CD4-positive, alpha-beta T cell treated with Interleukin-1 beta for 1 hour (primary cell): ENCODE measurements at places on chromosomes 4 and X.

GRCh38 chrX:123834116-123834515 lies 25.7 kb upstream of the XIAP start:
- no peak for DNase-seq

DNA sequence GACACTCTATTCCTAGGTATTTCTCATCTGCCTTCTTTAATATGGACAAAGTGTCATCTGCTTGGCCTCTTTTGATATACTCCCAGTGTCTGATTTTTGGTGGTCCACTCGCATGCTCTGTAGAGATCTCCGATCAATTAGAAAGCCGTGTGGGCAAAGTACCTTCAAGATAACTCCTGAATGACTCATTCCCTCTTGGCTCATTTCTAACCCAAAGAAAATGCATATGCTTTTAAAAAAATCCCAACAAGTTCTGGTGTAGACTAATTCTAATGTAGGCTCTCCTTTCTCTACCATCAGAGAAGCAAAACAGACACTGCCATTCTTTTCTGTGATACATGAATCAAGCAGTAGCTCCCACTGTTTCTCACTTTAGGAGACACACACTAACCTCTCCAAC lies 714.9 kb upstream of the ADGRL3 start:
- no peak for DNase-seq

GRCh38 chrX:118324588-118324987 lies 21.3 kb upstream of the WDR44 start:
- no peak for DNase-seq

GRCh38 chrX:130625386-130625785 lies 223.6 kb downstream of the RBMX2 start:
- DNase-seq: no peak

- peak; percentile 65 for DNase-seq
These were observed 168.6 kb downstream of the PTTG2 start for GRCh38 chr4:38128478-38129459.

- DNase-seq: no peak
These were observed 356.5 kb downstream of the PDGFC start for GRCh38 chr4:156615066-156615531.

GRCh38 chr4:113708250-113708649 lies 53.3 kb downstream of the CAMK2D start:
- DNase-seq: no peak

DNA sequence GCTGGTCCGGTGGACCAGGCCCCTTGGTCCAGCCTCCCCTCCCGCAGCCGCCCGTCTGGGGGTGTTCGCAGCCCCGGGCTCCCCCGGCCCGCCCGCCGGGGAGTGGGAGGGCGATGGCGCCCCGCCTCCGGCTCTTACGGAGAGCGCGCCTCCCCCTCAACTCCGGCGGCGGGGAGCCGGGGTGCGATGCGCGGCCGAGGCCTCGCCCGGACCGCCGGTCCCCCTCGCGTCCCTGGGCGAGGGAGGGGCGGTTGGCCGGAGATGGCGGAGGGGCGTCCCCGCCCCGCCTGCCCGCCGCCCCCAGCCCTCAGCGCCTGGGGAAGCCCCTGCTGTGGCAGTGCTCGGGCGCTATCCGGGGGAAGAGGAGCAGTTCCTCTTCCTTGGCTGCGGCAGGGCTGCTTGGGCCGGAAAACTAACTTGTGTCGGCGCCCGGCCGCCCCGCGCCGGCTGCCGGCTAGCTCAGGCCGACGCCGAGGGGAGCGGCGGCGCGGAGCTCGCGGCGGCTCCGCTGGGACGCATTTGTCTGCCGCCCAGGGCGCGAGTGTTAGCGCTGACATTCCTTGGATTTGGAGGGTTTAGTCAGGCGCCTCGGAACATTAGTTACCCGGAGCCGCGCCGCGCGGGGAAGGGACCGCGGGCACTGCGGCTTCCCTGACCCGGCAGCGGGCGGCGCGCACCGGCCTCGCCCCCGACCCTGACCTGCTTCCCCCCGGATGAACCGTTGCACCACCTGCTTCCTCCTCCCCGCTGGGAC lies 994 bp downstream of the GALNT7 start:
- DNase-seq: peak; percentile 76

GRCh38 chr4:105092768-105093167 lies 53.9 kb upstream of the TET2 start:
- no peak for DNase-seq

DNA sequence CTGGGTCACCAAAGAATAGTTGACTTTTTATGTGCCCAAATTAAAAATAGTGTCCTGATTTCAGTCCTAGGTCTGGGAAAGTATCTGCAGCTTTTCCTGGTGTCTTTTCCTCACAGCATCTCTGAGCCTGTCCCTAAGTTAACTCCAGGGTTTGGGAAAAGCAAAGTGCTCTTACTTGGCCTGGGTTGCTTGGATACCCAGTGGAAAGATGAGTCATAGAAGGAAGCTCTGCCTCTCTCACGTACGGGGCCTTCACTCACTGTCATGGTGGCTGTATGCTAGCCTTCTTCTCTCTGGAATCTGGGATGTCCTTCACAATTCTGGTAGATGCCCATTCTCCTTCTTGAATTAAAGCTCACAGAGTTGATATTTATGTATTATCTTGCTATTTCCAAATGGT lies 607.3 kb downstream of the ANKRD50 start:
- DNase-seq: no peak

- no peak for DNase-seq
These were observed 77.2 kb upstream of the IL1RAPL2 start for GRCh38 chrX:104488811-104489210.

GRCh38 chrX:147803948-147804347 lies 107.8 kb upstream of the FMR1 start:
- no peak for DNase-seq

DNA sequence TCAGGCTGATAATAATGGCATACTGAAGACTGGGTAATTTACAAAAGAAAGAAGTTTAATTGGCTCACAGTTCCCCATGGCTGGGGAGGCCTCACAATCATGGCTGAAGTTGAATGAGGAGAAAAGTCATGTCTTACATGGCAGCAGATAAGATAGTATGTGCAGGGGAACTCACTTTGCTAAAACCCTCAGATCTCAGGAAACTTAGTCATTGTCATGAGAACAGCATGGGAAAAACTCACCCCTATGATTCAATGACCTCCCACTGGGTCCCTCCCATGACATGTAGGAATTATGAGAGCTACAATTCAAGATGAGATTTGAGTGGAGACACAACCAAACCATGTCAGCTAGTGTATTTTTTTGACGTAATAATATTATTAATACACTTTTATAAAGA lies 149.8 kb upstream of the BOD1L1 start:
- DNase-seq: no peak

DNA sequence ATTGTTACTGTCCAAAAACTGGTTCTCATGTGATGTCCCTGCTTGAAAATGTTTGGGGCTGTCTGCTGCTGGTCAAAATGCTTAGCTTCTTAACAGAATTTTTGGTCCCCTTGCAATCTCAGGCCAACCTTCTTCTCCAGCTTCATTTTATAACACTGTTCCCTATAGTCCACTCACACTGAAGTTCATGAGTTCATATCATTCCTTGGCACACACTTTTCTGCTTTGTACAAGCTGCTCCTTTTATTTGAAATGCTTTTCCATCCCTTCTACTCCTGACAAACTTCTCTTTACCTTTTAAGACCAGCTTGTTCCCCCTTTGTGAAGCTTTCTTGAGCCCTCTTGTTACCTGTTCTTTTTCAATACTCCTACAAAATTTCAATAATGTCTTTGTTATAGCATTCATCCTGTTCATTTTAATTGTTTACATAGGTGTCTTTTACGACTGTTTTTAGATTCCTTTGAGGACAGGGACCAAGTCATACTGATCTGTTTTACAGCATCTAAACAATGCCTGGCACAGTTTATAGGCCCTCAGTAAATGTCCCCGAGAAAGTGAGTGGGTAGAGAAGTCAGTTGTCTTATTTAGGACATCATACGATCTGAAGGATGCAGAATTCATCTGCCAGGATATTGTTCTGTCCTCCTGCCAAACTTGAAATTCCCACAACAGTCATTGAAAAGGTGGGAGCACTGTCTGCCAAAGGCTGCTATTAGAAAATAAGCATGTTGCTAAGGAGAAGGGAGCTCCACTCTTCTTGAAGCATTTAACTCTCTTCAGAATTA lies 134.4 kb upstream of the BMPR1B start:
- DNase-seq: no peak

DNA sequence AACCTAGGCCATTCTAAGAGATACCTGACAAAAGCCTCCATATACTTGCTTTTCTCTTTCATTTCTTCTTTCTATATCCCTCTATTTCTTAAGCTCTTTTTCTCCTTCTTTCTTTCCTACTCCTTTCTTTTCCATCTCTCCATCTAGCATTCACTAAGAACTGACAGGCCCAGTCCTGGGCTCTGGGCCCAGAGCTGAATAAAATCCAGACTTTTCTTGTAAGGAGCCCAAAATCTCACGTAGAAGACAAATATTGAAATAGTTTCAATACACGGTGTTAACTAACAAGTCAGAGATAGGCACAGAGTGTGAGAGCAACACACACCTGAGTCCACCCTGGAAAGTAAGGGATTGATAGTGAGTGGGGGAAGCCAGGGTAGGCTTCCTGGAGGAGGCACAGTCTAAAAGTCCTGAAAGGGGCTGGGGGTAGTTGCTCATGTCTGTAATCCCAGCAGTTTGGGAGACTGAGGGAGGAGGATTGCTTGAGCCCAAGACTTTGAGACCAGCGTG lies 73.2 kb upstream of the EFNB1 start:
- DNase-seq: no peak

DNA sequence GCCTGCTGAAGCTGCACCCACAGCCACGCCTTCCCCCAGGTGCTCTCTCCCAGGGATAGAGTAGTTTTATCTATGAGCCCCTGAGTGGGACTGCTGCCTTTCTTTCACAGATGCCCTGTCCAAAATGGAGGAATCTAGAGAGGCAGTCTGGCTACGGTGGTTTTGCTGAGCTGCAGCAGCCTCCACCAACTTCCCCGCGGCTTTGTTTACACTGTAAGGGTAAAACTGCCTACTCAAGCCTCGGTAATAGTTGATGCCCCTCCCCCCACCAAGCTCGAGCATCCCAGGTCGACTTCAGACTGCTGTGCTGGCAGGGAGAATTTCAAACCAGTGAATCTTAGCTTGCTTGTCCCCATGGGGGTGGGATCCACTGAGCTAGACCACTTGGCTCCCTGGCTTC lies 84.5 kb downstream of the PRKG2 start:
- DNase-seq: no peak

- DNase-seq: no peak
These were observed 55.4 kb upstream of the ANXA3 start for GRCh38 chr4:78496021-78496643.

- no peak for DNase-seq
These were observed 11.3 kb downstream of the SLC2A9 start for GRCh38 chr4:10009861-10010500.

- no peak for DNase-seq
These were observed 181.7 kb downstream of the GBA3 start for GRCh38 chr4:22874334-22874912.

- no peak for DNase-seq
These were observed 1826.0 kb downstream of the STIM2 start for GRCh38 chr4:28686618-28687017.

DNA sequence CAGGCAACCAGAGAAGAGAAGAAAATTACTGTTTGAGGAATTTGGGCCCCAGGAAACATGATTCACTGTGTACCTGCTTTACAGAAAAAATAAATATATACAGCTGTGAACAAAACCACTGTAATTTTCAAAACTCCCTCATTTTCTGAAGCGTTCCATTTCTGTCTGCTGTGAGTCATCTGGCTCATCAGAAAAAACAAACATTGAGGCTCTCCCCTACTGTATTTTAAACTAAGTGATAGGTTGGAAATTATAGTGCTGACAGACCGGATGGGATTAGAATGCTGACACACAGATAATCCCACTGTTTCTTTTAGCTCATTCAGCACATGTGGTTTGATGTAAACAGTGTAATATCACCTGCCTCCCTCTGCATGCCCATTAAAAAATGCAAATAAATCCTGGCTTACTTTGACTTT lies 847.0 kb downstream of the TRIML1 start:
- no peak for DNase-seq

- no peak for DNase-seq
These were observed 65.2 kb downstream of the SLC4A4 start for GRCh38 chr4:71404049-71404448.

GRCh38 chrX:40445691-40446090 lies 135.1 kb upstream of the ATP6AP2 start:
- no peak for DNase-seq
